ENCODE measurements at places on chromosomes 5 and 9.
A peak's percentile ranks its signal among the peaks of the same experiment; 100 is the strongest.

DNA sequence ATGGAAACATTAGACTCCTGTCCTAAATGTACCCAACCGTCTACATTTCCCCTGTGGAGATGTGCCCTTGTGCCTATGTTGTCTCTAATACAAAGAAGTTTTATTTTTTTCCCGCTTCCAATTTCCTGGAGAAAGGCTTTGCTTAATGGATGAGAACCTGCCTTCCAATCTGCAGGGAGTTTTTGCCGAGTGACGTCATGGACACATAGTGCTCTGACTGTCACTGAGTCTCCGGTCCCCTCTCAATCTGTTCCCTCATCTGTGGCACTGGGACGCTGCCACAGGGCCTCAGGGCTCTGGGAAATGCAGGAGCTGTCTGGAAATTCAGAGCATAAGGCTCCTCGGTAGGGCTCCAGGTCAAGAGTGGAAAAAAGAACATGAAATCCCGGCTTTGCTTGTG lies 144.8 kb downstream of the PDZD2 start:
- DNase-seq = no peak

- no peak for DNase-seq
Observed at GRCh38 chr5:170523142-170523551, 19.3 kb downstream of the KCNIP1 start.

- DNase-seq = no peak
Observed at GRCh38 chr5:130616161-130616560, 548.9 kb downstream of the HINT1 start.

DNA sequence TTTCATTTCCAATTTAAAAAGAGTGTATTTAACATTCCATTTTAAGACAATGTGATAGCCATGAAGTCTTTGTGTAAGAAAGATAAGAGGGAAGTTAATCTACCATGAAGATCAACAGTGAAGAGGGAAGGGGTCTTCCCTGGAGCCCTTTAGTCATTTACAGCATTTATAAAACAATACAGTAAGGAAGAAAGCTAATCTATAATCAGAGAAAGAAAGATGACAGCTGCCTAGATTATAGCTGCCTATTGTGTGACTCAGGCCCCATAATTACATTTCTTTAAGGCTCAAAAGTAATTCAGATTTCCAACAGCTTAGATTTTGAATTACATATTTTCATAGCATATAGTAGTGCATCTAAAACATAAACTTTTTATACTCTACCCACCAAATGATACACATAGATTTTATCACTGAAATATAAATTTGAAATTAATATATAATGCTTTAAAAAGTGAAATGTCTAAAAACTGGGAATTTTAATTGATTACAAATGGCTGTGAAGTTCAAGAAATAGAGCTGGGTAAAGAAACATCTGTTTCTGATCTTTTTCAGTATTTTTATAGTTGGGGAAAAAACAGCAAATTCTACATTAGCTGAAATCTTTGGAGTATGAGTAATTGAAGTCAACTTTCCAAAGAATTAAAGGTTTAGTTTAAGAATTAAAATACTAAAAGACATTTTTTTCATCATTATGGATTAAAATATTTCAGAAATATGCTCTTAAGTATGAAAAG lies 89.6 kb downstream of the RIC1 start:
- no peak for DNase-seq

DNA sequence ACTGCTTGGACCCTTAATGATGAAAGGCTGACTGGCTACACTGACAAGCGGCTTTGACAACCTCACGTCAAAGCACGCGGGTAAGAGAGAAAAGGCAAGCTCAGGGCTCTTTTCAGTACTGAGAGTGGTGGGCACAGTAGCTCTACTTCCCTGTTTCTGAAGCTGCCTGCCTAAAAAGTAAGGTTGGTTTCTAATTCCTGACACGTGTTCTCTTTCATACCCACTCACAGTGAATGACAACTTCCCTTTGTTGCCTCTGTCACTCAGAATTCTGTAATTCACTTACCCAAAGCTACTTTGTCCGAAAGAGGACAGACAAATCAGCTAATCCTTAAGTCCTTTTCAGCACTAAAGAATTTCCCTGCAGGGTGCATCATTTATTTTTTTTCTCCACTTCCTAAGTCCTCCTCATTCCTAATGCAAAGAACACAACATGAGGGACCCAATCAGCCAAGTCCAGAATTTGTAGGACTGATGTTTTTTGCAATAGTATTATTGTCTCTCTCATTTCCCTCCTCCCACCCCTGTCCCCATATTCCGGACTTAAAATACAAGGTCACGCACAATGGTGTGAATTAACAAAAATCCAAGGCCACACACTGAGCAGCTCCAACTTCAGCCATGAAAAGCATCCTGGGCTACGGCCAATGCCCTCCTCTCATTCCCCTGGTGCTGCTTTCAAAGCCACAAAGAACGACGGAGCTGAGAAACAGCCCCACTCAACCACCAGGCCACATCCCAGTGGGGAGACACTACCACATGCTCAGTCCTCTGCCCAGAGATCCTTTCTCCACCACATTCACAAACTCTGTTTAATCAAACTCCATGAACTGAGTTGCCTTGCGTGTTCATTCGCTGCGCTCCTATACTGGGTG lies 221.0 kb downstream of the TSSK1B start:
- DNase-seq = no peak

- peak; percentile 43 for DNase-seq
Observed at GRCh38 chr9:33374634-33375237, 27.6 kb downstream of the AQP7 start.

DNA sequence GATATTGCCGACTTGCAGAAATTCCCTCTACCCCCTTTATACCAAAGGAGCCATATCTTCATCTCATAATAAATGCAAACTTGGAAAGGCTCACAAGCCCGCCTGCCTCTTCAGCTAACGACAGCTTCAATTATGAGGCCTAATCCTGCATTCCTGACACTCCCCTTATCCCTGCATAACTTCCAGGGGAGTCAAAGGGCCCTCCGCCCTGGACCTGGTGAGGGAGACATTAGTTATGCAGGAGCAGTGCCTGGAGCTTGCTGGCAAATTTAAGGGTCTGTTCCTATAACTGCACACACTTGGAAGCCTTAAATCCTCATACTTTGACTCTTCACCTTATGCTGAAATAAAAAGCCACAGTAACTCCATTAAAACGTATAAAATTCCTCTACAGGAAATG lies 617.9 kb downstream of the BNC2 start:
- DNase-seq = no peak

DNA sequence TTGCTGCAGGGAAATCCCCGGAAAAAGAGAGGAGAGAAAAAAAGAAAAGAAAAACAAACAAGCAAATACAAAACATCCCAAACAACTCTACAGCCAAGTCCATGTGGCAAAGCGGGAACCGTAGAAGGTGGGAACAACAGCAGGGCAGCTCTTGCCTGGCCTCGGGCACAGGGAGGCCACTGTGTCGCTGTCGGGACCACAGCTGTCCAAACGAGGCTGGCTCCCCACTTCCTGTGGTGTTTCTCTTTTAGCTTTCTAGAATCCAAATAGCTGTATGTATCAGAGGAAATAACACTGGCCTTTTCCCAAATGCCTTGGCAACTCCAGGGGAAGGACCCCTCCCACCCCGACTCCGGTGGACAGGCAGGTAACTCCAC lies 41.6 kb upstream of the EQTN start:
- DNase-seq = no peak

DNA sequence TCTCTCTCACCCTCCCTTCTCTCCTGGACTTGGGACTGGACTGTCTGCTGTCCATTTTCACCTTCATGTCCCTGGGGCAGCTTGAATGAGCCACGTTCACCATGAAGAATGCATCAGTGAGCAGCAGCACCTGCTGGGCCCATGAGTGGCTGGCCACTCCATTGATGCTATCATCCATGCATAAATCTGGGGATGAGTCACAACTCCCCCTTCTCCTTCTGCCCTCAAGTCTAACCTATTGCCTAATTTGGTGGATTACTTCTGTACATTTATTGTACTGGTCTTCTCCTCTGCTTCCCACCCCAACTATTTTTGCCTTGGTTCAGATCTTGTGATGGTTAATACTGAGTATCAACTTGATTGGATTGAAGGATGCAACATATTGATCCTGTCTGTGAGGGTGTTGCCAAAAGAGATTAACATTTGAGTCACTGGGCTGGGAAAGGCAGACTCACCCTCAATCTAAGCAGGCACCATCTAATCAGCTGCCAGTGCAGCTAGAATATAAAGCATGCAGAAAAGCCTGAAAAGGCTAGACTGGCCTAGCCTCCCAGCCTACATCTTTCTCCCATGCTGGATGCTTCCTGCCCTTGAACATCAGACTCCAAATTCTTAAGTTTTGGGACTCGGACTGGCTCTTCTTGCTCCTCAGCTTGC lies 46.7 kb downstream of the GDNF start:
- DNase-seq = no peak

- DNase-seq = no peak
Observed at GRCh38 chr5:72378639-72379289, 58.6 kb downstream of the PTCD2 start.

DNA sequence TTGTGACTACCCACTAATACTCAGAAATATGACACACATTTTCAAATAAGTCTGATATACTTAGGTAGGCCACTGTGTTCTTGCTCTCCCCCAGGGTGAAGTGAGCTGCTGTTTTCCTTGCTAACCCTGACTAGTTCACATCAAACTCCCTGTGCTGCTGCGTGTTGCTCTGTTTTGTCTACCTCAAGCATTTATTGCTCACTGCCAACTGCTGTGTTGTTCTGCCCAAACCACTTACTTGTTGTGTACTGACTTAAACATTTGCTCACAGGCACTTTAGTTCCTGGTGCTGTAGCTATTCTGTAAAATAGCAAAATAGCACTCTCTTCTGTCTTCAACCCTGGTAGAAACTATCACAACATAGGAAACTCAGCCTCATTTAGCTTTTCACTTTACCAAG lies 255.7 kb downstream of the HCN1 start:
- no peak for DNase-seq

DNA sequence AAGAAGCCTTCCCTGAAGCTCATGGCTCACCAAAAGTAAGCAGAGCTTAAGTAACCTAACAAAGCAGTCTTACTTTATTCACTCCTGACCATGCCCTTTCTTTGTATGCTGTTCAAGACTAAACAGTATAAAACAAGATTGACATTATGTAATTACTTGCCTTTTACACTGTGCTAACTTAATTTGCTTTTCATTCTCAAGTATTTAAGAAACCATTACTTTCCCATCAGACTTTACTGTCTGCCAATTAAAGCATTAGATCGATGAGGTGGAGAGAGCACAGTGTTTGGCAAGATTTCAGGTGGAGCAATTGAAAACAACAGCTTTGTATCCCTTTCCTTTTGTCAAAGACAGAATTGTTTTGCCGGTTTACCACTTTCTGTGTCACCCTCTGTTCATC lies 98.2 kb downstream of the RORB start:
- no peak for DNase-seq

- no peak for DNase-seq
Observed at GRCh38 chr5:32566319-32567111, 18.8 kb upstream of the SUB1 start.

DNA sequence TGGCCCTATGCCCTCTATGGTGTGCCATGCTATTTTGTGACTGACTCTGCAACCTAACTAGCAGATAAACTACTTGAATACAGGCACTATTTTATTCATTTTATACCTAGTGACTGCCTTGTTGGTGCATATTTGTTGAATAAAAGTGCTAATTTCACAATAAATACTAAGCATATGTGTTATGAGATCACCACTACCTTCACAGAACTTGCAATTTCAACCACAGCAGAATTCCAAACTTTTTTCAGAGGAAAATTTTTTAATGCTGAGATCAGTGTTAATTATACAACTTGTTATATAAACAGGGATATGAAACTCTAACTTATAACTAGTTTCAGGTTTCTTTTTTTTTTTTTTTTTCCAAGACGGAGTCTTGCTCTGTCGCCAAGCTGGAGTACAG lies 94.8 kb downstream of the NR3C1 start:
- DNase-seq = no peak

DNA sequence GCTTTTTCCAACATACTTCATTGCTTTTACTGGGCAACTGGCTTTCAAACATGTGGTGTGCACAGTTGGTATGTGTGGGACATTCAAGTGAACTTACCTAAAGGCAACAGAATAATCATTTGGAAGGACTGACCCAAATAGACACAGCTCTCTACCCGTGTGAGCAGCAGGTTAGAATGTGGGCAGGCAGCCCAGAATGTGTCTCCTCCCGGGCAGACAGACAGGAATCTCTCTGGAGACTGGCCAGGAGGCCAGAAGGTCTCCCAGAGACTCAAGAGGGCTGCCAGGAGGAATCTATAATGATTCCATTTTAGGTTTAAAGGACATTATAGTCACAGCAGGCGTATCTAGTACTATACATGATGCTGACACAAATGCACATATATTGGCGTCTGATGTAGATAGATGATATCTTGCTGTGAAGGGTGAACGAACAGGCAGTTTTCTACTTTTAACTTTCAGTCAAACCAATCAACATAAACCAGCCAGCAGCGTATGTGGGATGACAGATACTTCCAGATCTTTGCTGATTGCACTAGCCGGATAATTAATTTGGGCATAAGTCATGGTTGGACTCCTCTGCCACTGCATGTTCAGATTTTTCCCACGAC lies 297.4 kb upstream of the ZNF608 start:
- no peak for DNase-seq

- DNase-seq = no peak
Observed at GRCh38 chr5:149228618-149229297, 42.9 kb upstream of the AFAP1L1 start.

GRCh38 chr5:95649274-95649673 lies 2.7 kb downstream of the RFESD start:
- DNase-seq = no peak

DNA sequence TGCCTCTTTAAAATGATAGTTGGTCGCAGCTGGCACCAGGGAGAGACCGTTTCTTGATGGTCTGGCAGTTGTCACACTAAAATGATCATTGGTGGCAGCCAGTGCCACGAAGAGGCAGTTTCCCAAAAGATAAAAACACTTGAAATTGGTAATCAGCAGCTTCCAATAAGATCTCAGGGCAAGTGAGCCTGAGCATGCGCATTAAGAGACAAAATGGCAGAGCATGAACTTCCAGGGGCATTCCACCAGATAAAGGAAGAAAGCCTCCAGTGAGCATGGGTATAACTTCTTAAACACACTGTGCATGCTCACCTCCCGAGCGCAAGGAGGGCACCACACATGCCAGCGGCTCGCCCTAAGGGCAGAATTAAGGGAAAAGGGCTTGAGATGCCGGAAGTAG lies 1594.2 kb upstream of the CDH9 start:
- no peak for DNase-seq

GRCh38 chr9:83935276-83935935 lies 14.2 kb upstream of the KIF27 start:
- no peak for DNase-seq

DNA sequence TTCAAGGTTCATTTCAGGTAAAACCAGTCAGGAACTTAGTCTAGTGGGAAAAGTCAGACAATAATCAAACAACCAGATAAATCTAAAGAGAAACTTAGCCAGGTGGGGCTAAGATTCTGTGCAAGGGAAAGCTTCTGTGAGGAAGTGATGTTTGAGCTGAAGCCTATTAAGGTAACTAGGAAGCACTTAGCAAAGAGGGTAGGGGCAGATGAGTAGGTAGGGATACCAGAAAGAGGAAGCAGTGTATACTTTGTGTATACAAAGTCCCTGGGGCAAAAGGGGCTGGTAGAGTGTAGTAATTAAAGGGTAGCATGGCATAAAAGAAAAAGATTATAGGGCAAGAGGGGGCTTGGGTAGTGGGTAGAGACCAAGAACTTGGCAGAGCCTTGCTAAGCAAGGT lies 3.6 kb upstream of the SPATA24 start:
- no peak for DNase-seq
